Amygdala (tissue), 56 donors: ENCODE measurements at places on chromosomes 2 and 18.
A peak's percentile ranks its signal among the peaks of the same experiment; 100 is the strongest.

DNA sequence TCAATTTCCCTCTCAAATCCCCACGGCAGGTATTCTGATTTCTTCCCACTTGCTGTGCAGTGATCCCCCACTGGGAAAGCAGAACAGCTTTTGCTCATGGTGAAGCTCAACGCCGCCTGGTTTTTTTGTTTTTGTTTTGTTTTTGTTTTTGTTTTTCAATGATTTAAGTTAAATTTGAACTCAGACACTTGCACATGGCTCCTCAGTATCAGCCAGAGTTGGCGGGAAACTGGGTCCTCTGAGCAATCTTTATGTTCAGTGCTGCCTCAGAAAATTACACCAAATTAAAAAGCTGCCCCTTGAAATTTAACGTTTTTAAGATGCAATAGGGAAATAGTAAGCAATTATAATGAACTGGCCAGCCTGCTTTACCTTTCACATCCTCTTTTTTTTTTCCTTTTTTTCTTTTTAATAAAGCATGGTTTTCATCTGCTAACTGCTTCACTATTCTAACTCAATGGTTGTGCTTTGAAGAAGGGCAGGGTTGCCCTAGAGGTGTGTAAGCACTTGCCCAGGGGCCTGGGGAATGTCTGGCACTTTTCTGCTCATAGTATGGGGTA is 277.0 kb upstream of the HNRNPA3 start:
- DNase-seq: no peak

DNA sequence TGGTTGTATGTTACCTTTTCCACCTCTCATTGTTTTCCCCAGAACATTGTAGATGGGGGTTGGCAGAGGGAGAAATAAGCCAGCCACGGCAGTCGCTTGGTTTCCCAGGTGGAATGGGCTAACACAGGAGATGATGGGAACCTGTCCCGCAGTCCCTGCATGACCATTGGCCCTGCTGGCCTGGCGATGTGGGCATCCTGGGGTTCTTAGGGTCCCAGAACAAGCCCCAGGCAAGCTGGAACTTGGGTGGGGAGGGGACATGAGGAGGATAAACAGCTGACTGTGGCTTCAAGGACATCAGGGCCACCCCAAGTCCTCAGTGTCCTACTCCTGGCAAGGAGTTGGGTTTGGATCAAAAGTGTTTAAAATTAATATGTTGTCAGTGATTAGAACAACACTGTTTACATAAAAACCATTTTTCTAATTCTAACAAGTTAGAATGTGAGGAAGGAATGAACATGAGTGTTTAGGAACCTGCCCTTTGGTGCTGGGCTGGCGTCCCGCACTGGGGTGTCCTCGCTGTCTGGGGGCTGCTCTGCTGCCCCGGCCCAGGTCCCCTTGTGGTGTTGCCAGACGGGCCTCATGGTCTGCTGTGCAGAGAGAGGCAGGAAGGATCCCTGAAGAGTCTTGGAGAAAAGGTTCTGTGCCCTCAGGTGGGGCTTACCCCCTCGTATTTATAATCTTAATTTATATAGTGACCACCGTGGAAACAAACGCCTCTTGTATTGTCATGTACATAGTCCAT is 95.1 kb downstream of the USP40 start:
- DNase-seq: no peak

DNA sequence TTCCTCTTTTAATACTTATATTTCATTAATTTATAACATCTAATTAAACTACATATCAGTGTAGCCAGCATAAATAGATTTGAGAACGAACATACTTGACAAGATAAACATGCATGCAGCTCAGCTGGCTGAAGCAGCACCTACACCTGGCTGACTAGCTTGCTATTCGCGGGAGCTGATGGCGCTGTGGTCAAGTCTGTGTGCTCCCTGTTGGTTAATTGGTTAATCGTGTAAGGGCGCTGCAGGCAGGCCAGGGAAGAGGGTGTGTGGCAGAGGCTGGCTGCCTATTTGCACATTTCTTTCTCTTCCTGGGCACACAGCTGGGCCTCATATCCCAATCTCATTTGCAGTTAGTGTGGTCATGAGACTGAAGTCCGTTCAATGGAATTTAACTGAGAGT is 14.5 kb upstream of the VWA3B start:
- no peak for DNase-seq

DNA sequence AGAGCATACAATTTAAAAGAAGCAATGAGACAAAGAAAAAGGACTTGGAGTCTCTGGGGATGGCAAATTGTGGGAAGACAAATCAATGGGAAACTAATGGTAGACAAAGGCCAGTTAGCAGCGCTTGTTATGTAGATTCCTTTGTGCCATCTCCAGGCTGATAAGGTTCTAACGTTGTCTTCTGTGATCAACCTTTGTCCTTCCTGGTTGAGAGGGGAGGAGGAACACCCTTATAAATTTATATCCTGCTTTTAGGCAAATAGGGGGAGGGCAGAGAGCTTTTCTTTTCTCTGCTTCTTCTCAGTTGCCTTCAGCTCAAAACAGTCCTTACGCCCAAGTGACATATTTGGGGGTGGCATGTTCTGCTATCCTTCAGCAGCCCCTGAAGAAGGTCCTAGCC is 89.8 kb downstream of the STPG4 start:
- no peak for DNase-seq

GRCh38 chr2:140508756-140509155 is 1622.1 kb downstream of the LRP1B start:
- no peak for DNase-seq

- peak; percentile 3 for DNase-seq
These were observed 20.6 kb downstream of the HTR2B start for GRCh38 chr2:231104115-231104713.

DNA sequence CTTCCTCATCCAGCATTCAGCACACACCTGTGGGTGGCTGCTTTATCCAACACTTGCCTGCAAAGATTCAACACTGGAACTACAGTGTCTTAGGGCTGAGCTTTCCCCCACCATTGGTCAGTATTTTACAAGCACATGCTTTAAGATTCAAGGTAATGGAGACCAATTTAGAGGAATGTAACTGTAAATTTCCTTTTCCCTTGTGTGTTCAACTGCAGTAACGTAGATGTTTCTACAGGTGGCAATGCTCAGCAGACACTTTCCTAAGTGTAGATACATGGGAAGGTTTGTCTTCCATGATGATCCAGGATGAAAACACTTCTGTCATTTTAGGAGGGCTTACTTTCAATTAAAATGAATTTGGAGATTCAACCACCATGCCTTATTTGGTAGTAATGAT is 143.6 kb upstream of the PXDN start:
- DNase-seq: no peak

DNA sequence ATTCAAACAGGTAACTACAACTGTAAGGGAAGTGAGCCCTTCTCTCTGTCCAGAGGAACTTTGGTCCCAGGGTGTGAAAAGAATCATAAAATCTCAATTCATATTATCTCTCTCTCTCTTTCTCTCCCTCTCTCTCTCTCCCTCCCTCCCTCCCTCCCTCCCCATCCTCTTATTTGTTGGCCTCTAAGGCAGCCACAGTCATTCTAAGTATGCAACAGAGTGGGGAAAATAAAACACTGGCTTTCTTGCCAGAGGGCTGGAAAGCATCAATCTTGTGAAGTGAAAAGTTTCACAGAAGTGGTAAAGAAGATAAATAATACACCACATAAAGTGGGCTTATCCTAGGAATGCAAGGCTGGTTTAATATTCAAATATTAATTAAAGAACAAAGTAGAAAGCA is 95.6 kb upstream of the KCNH7 start:
- no peak for DNase-seq

- DNase-seq: peak; percentile 78
These were observed 187.2 kb upstream of the FANCL start for GRCh38 chr2:58428096-58429013.

GRCh38 chr2:215613280-215613679 is 177.4 kb upstream of the FN1 start:
- no peak for DNase-seq

DNA sequence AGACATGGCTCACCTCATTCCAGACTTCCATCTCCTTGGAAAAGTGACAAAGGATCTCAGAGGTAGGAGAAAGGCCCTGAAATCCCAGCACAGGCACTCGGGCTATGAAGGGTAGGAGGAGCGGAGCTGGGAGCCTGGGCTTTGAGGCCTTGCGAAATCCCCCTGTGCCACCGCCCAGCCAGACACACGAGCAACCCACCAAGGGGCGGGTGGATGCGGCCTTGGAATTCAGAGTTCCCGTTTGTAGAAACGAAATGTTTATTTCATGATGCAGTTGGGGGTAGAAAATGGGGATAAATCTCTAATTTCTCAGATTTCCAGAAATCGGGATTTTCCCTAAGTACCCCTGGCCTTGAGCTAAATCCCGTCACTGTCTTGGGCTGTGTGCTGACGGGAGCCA is 177.1 kb upstream of the HDAC4 start:
- DNase-seq: no peak

GRCh38 chr2:144580521-144581161 is 60.7 kb upstream of the ZEB2 start:
- DNase-seq: no peak

- DNase-seq: no peak
These were observed 38.8 kb upstream of the DNER start for GRCh38 chr2:229752970-229753729.

DNA sequence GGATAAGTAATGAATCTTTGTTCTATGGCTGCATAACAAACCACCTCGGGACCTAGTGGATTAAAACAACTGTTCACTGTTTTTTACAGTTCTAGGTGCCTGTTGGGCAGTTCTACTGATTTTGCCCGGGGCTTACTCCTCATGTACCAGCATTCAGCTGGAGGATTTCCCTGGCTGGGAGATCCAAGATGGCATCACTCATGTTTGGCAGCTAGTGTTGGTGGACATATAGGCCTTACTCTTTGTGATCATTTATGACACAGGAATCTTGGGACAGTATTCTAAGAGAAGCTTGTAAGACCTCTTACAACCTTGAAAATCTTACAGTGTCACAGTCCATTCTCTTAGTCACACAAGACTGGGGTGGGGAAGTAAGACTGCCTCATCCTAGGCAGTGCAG is 4.6 kb downstream of the MARCHF7 start:
- no peak for DNase-seq

DNA sequence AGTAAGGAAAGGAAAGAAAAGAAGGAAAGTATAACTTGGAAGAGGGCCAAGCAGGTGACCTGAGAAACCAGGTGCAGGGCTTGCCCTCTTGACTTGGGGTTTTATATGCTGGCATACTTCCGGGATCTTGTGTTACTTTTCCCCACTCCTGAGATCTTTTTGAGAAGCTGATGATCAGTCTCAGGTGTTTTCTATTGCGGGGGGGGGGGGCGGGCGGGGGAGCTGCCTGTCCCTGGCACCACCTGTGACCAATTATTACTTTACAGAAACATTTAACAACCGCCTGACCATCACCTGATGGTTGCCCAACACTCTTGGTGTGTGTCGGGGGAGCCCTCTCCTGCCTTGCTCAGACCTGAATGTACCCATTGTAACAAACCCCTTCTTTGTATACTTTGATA is 6.9 kb upstream of the CASP10 start:
- no peak for DNase-seq

GRCh38 chr18:58758606-58759005 is 87.3 kb downstream of the MALT1 start:
- no peak for DNase-seq

DNA sequence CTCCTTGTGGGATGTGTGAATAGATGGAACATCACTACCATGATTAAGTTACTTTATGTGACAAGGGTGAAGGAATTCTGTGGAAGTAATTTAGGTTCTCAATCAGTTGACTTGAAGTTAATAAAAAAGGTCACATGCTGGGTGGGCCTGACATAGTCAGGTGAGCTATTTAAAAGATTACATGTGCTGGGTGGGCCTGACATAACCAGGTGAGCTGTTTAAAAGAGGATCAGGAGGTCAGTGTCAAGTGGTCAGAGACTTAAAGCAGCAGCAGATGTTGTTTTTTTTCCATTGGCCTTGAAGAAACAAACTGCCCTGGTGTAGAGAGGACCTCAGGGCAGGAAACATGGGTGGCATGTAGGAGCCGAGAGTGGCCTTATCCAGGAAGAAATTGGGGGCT is 3.3 kb downstream of the IL1R2 start:
- no peak for DNase-seq

GRCh38 chr2:196140213-196140612 is 31.2 kb downstream of the STK17B start:
- no peak for DNase-seq

DNA sequence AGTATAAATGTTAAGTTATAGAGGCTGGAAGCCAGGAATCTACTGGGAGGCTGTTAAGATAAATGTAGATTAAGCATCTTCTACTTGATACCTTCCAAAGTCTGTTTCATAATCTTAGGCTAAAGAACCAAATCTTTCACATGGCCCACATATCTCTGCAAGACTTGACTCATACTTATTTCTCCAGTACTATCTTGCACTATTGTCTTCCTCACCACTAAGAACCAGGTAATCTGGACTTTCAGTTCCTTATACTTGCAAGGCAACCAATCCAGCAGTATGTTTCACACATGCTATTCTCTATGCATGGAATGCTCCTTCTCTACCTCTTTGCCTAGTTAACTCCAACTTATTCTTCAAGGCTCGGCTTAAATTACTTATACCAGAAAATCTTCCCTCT is 62.2 kb downstream of the RBMS1 start:
- DNase-seq: no peak
